ENCODE measurements at places on chromosomes 6 and 20. TPM values are rescaled to one million over a fixed set of nuclear protein-coding genes. Genes with fewer than 3 reads are reported as not detected.

Gene ERVFRD-1
- not detected for total RNA-seq

Gene FOXA2
- total RNA-seq: 13.0 TPM

Gene CHRNA4
- 0.63 TPM for total RNA-seq

Gene SAMD10
- total RNA-seq: not detected

Gene SALL4
- total RNA-seq: 1.3 TPM

Gene VGLL2
- total RNA-seq: not detected

Gene PTPRA
- total RNA-seq: 39.8 TPM

Gene BPIFB4
- not detected for total RNA-seq

All from A549 treated with ZK216348 at 1 μM for 4 hours (cell line).